ENCODE measurements at places on chromosomes 16 and 17.

GRCh38 chr16:81251871-81252270 lies 13.4 kb downstream of the BCO1 start:
- DNase-seq: no peak

DNA sequence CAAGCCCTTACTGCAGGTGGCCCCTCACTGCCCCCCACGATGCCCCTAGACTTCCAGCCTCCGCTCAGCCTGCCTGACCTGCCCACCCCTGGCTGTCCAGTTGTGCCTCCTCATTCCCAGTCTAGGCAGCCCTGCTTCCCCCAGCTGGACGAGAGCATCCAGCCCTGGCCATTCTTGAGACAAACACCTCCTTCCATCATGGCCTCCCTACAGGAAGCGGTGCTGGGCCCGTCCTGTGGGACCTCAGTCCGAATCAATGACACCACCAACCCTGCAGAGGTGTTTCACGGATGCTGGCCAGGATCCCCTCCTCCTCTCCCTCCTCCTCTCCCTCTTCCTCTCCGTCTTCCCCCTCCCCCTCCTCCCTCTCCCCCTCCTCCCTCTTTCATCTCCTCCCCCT lies 28.3 kb downstream of the CCDC40 start:
- no peak for DNase-seq

DNA sequence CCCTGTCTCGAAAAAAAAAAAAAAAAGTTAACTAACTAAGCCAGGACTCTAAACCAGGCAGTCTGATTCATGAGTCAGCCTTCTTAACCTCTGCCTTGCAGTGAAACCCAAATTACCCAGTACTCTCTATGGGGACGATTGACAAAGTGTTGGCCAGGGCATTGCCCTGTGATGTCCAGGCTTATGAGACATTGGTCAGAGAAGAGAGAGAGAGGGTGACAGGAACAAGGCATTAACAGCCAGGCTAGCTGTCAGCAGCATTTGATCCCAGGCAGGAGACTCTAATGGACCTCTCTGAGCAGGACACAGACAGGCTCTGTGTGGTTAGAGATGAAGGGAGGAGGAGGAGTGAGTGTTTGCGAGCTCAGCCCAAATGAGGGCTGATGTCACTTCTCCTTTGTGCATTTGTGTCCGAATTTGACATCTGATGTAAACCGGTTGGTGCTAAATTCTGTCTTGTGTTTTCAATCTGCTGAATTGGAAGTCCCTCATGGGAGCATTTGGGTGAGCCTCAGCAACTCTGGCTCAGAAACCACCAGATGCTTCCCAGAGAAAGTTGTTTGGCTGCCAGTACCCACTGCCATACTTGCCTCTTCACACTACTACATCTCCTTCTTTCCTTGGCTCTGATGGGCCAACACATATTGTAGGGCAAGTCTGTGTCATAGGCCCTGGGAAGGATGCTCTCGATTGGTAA lies 4.3 kb upstream of the MYL4 start:
- no peak for DNase-seq

DNA sequence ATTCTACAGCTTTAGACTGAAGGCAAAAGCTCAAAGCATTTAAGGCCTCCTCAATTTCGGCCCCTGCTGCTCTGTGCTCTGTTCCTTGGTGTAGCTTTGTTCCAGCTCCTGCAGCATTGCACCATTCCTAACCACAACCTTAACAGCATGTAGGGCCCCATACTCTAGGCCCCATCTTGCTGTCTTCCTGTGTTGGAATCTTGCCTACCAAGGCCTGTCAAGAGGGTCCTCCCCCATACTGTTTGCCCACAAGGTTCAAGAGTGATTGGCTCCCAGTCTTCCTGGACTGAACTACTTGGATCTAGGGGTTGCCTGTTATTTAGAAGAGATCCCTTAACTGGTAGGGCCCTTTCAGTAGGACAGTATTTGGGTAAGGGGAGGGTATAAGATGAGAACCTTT lies 26.8 kb downstream of the TRPV2 start:
- no peak for DNase-seq

GRCh38 chr17:54968988-54969332 lies 395 bp downstream of the STXBP4 start:
- no peak for DNase-seq

DNA sequence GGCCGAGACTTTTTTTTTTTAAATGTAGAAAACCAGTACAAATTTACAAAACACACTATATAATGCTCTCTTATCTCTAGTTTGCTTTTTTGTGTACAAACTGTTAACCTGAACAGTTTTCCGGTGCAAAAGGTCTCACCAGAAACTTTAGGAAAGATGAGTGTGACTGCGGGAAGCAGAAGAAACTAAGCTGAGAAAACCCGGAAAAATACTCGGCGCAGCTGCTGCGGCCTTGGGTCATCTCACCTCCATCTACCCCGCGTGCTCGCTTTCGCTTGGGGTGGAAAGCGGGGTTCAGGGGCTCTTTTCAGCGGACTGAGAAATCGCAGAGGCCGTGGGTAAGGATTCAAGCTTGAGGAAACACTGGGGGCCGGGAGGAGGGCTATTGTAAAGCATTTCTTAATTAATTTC lies 1.8 kb downstream of the SALL1 start:
- no peak for DNase-seq

Measured in NCI-H345 (cell line).